Stimulated activated CD8-positive, alpha-beta memory T cell treated with anti-CD3 and anti-CD28 coated beads, Interleukin-7, amount 100 ng/mL, for 24 hours (primary cell): ENCODE measurements at places on chromosomes 2 and 18.

DNA sequence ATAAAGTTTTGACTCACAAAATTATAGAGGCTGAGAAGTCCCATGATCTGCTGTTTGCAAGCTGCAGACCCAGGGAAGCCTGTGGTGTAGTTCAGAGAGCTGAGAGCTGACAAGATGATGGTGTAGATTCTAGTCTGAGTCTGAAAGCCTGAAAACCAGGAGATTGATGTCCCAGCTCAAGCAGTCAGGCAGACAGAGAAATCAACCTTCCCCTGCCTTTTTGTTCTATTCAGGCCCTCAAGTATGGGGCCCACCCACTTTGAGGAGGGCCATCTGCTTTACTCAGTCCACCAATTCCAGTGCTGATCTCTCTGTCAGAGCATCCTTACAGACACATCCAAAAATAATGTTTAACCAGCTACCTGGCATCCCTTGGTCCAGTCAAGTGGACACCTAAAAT, 479.6 kb downstream of the STK39 start:
- no peak for DNase-seq

DNA sequence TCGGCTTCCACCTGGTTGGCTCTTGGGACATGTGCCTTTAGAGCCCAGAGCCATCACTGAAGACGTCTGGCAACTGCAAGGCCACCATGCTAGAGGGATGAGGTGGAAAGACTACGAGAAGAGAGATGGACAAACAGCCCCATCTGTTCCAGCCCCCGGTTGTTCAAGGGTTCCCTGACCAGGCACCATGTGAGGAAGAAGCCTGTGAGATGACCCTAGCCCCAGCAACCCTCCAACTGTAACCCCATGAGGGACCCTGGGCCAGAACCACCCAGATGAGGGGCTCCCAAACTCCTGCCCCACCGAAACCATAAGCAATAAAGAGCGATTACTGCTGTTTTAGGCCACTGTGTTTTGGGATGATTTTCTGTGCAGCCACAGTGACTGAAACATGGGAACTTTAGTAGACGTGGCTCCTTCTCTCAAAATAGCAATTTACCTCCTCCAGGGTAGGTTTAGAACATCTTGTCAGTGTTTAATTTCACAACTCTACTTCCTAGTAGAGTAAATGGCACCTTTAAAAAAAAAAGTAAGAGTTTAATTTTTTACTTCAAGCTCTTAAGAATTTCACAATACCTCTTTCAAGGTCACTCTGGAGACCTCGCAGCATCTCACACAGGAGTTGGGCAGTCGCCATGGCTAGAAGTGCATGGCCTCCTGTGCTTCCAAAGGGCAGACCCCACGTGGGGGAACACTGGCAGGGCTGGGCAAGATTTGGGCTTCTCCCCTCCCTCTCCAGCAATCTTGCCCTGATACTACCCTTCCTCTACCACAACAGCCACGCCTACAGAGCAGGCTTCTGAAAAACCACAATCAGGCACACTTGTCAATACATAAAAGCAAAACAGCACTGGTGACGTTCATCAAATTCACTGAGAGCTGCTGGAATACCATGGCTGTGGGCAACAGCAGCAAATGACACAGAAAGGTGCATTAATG, 48.8 kb downstream of the TMEM163 start:
- DNase-seq: no peak

DNA sequence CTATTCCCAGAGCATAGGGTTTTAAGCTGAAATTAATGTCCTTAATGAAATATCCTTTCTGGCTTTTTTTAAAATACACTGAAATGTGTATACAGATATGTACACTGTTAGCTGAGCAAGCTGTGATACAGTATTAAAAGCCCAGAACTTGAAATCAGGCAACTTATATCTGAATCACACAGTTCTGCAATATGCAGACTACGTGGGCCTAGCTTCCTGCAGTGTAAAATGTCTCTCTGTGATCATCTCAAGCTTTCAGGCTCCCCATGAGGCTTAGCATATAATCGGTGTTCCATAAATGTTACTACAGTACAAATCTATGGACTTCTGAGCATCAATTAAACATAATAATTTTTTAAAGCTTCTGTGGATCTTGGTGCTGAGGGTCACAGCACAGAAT, 8.2 kb downstream of the FBXO15 start:
- DNase-seq: no peak

DNA sequence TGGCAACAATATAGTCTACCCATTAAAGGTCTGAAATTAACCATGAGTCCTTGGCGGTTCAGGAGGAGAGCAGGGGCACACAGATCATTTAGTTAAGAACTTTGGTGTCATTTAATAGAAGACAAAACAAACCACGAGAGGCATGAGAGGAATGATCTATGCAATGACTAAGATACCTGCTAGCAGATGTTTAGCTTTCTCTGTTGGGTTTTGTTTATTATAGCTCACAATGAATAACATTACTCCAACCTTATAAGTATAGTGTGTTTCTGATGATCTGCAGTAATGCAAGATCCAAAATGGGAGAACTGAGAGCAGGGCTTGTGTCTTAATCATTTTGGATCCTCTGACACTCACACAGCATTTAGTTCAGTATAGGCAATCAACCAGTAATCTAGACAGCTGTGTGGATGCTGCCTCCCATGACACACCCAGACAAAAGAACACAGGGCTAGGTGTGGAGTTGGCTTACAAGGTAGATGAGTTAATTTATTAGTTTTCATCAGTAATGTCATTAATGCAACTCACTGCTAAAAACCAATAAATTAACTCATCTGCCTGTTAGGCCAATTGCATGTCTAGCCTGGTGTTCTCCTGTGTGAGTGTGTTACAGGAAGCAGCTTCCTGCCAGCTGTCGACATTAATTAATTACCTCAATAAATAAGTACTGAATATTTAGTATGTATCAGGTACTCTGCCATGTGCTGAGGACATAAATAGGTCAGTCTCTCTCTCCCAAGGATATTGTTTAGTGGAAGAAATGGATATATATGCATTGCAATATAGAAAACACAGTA, 92.3 kb downstream of the CLIP4 start:
- DNase-seq: no peak

DNA sequence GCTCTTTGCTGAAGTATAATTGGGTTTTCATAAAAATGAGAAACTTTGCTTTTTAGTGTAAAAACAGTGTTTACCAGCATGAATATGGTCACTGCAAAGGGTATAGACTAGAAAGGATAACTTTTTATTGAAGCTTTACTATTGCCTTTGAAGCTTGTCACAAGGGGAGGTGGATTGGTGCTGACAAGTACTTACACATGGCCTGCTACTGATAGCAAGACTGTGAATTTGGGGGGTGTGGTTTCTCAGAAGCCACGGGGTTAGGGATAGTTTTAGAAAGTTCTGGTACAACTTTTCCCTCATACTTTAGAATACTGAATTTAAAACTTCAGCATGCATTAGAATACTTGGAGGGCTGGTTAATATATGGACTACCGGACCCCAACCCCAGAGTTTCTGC, 294.1 kb downstream of the SOCS6 start:
- DNase-seq: no peak

GRCh38 chr2:181613241-181613640, 43.7 kb downstream of the CERKL start:
- DNase-seq: no peak

DNA sequence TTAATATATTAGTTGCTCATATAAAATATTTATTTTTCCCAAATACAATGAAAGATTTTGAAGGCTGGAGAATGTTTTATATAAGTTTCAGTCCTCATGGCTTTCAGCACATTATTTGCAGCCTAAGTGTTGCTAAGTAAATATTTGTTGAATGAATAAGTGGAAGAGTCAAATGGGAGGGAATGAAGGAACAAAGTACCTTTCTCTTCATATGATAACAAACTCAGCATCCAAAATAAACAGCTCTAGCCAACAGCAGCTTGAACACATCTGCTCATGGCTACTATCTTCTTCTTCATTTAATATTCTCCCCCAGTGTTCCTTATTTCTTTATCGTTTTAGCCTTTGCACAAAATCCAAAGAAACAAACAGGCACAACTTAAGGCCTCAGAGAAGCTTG, 385.2 kb upstream of the PIK3C3 start:
- no peak for DNase-seq

DNA sequence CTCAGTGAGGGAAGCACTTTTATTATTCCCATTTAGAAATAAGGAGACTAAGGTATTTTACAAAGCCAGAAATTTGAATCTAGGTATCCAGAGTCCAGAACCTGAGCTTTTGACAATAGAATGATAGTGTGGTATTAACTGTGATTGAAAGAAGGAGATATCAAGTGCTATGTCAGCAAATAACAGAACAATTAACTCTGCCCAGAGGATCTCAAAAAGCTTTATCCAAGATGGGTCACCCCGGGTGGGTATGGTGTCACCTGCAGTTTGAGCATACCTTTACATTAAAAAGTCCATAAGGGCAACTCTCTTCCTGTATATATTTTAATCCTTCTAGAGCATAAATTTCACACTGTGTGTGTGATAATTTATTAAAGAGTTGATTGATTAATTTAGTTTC, 105.4 kb downstream of the LRP1B start:
- DNase-seq: no peak

DNA sequence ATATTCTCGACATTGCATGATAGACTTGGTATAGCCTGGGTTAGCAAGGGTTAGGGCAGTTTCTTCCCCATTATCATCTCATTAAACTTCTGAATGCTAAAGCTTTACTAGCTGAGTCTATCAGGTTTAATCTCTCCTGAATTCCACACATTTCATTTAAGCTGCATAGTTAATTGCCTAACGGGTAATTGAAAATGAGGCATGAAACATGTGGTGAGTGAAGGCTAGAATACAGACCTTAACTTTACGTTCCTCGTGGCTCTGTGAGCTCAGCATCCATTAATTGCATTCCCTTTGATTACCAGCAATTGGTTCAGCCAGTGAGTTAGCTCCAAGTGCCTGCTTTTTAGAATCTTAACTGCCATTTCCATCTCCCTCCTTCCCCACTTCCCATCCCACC, 126.5 kb upstream of the MEX3C start:
- no peak for DNase-seq

DNA sequence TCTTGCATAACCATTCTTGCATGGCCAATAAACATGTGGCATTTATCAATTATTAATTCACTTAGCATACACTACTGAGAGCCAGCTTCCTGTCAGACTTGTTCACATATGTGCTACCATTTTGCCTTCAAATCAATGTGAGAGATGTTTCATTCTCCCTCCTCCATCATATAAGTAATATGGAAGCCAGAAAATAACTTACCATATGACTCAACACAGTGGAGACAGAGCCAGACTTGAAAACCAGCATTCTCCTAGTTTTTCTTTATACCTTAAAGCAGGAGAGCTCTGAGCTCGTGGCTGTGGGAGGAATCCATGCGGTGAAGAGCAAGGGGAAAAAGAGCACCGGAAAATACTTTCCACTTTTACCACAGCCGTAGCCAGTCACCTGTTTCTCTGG, 215.0 kb upstream of the LRATD1 start:
- DNase-seq: no peak

DNA sequence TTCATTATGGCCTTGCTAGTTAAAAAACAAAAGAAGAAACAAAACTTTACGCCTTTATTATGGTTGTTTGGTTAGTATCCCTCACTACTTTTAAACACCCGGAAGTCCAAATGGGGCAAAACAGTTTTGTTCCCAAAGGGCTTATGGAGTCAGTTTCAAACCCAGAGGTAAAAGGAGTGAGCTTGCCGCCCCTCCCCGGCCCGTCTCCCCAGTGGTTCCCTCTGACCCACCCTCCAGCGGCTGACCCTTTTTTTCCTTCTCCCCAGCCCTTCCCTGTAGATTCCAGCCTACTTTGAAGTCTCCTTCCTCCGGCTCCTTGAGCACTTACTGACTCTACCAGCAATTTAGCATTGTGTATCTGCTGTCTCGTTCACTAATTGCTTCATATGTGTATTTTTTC, 209.2 kb downstream of the ICOS start:
- DNase-seq: no peak

GRCh38 chr2:38271697-38272096, 105.4 kb downstream of the ATL2 start:
- DNase-seq: no peak

- DNase-seq: no peak
Measured at GRCh38 chr2:223643309-223643708, 41.1 kb upstream of the SCG2 start.

DNA sequence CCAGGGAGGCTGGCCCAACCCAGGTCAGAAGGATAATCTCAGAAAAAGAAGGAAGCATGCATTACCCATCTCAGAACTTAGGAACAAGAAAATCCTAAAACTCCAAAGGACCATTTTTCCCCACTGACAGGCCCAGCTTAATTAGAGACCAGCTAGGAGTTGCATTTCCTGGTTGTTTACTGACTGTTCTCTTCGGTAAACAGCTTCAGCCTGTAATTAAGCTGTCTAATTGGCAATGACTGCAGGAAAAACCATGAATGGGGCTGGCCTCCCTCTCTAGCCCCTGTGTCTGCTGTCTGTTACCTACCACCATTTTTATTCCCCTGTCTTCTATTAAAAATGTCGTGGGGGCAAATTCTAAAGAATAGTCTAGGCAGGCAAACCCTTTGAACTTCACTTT, 146.5 kb downstream of the AGAP1 start:
- DNase-seq: no peak

- no peak for DNase-seq
Measured at GRCh38 chr2:158047156-158047611, 54.5 kb upstream of the UPP2 start.

DNA sequence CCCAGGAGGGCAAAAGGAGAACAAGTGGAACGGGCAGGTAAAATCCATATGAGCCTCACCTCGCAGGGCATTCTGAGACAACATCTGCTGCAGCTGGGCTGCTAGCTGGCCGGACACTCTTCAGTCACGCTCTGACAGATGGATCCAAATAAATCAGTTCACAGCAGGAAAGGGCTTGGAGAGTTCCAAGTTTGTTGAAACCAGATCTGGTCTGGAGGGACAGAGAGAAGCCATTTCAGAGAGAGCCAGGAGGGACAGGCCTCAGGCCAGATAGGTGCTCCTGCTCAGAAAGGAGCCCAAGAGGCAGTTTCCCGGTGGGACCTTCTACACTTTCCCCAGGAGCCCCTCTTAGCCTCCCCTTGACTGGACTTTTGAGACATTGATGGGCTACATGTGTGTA, 28.2 kb upstream of the TNP1 start:
- DNase-seq: no peak

GRCh38 chr2:228378233-228378632, 196.7 kb upstream of the SPHKAP start:
- no peak for DNase-seq

GRCh38 chr2:135473567-135473966, 57.5 kb downstream of the ZRANB3 start:
- no peak for DNase-seq

DNA sequence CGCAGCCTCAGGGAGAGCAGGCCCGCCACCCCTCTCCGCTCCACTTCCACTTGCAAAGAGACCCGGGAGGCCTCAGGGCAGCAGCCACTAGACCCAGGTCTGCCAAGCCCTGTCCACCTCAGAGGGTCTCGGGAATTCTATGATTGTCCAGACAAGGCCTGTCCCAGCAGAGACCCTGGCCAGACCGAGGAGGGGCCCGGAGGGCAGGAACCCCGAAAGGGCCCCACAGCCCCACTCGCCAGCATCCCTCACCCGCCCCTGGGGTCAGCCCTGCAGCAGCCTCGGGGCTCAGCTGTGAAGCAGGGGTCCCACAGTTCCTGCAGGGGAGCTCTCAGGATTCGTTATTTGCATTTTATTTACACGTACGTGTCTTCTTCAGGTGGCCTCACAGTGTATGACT, 269.5 kb downstream of the EIPR1 start:
- no peak for DNase-seq
